ENCODE measurements at places on chromosomes 6 and 20.

- H3K36me3 ChIP-seq: no peaks in the 10 kb centered on the region
- H3K4me1 ChIP-seq: no peaks in the 10 kb centered on the region
- H3K27ac ChIP-seq: no peak overlapping the region
- H3K4me3 ChIP-seq: no peak overlapping the region
These were observed 357.2 kb downstream of the PLCB1 start for GRCh38 chr20:8489094-8489883.

GRCh38 chr6:14838133-14838583 is 407.7 kb upstream of the JARID2 start:
- H3K4me3 ChIP-seq: no peak overlapping the region
- H3K27ac ChIP-seq: no peak overlapping the region
- no peaks in the 10 kb centered on the region for H3K36me3 ChIP-seq
- peaks cover 3% of the 10 kb centered on the region for H3K27me3 ChIP-seq
- peaks cover 3% of the 10 kb centered on the region for H3K4me1 ChIP-seq

- H3K36me3 ChIP-seq: no peaks in the 10 kb centered on the region
- DNase-seq: no peak
- no peaks in the 10 kb centered on the region for H3K4me1 ChIP-seq
- H3K27ac ChIP-seq: no peak overlapping the region
- no peak overlapping the region for H3K4me3 ChIP-seq
- no peaks in the 10 kb centered on the region for H3K27me3 ChIP-seq
These were observed 10.4 kb upstream of the PLG start for GRCh38 chr6:160691617-160692016.

- peak overlapping the region; percentile 12 for H3K4me3 ChIP-seq
- H3K27ac ChIP-seq: peak overlapping the region; percentile 88
- peak; percentile 78 for DNase-seq
- no peaks in the 10 kb centered on the region for H3K36me3 ChIP-seq
- peaks cover 38% of the 10 kb centered on the region for H3K4me1 ChIP-seq
These were observed 469.7 kb downstream of the CDKAL1 start for GRCh38 chr6:21003780-21004541.

- no peak for DNase-seq
- no peaks in the 10 kb centered on the region for H3K27me3 ChIP-seq
- peak overlapping the region; percentile 63 for H3K4me3 ChIP-seq
- H3K4me1 ChIP-seq: no peaks in the 10 kb centered on the region
These were observed 218.2 kb downstream of the OR2B2 start for GRCh38 chr6:27693766-27694546.

DNA sequence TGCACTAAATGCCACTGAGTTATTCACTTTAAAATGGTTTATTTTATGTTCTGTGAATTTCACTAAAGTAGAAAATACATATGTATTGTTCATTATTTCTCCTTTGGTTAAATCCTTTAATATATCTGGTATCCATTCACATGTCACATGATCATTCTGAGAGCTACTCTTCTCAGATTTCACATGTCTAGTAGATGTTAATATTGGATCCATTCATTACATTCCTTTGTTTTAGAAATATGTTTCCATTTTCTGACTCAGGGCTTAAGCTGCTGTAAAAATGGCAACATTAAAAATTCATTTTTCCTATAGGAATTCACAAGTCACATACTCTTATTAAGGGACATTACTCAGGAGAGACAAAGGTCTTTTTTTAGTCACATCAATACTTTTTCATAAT is 205.4 kb downstream of the ZFAND3 start:
- no peaks in the 10 kb centered on the region for H3K27me3 ChIP-seq
- H3K27ac ChIP-seq: no peak overlapping the region
- DNase-seq: no peak
- no peak overlapping the region for H3K4me3 ChIP-seq

- H3K4me3 ChIP-seq: no peak overlapping the region
- no peak overlapping the region for H3K27ac ChIP-seq
- DNase-seq: no peak
These were observed 20.8 kb downstream of the MCM8 start for GRCh38 chr20:5971203-5971602.

DNA sequence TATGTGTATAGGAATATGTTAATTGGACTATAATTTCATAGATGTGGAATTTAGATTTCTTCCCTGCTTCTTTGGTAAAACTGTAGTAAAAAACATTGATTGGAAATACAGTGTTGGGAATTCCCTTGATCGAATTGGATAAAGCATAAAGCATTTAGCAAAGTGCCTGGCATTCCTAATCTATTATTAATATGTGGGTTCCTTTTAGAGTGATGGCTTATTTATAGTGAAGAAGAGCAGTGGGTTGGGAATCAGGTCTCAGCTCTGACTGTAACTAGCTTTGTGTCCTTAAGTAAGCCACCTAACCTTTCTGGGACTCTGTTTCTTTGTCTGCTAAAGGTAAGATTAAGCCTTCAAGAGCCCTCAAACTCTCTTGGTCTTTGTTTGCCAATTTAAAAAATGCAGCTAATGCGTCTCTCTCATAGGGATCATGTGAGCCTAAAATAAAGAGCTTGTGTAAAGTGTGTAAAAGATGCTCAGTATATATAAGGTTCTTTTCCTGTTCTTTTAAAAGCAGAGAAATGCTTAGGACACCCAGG is 53.3 kb downstream of the KCNS1 start:
- no peak overlapping the region for H3K4me3 ChIP-seq
- DNase-seq: no peak
- no peaks in the 10 kb centered on the region for H3K36me3 ChIP-seq
- no peaks in the 10 kb centered on the region for H3K27me3 ChIP-seq

GRCh38 chr20:37526238-37526838 is 1.3 kb downstream of the BLCAP start:
- DNase-seq: peak; percentile 27
- no peaks in the 10 kb centered on the region for H3K27me3 ChIP-seq
- no peaks in the 10 kb centered on the region for H3K36me3 ChIP-seq
- peak overlapping the region; percentile 44 for H3K27ac ChIP-seq
- H3K4me3 ChIP-seq: peak overlapping the region; percentile 96

DNA sequence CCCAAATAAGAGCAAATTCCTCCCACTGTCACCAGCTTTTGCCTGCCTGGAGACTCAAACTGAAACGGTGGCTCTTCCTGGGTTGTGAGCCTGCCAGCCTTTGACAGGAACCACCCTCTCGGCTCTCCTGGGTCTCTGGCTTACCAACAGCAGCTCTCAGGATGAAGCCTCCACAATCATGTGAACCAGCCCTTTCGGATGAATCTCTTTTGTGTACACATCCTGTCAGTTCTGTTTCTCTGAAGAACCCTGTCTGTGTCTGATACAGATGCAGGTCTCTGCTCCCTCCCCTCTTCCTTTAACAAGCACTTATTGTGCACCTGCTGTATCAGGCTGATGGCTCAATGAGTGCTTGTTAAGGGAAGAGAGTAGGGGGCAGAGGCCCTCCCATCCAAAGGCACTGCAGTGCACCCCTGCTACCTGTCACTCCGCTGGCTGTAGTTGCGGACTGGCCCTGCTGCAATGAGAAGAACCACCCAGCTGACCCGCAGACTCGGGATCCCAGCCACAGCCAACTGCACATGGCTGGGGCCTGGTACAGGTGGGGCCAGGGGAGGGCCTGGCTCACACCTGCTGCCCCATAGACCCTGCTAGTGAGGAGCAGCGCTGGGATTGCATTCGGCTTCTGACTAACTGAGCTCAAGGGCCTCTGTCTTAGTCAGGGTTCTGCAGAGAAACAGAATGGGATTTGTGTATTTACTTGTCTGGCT is 120.1 kb upstream of the PMEPA1 start:
- H3K27ac ChIP-seq: no peak overlapping the region
- no peak for DNase-seq
- H3K36me3 ChIP-seq: no peaks in the 10 kb centered on the region
- no peak overlapping the region for H3K4me3 ChIP-seq

DNA sequence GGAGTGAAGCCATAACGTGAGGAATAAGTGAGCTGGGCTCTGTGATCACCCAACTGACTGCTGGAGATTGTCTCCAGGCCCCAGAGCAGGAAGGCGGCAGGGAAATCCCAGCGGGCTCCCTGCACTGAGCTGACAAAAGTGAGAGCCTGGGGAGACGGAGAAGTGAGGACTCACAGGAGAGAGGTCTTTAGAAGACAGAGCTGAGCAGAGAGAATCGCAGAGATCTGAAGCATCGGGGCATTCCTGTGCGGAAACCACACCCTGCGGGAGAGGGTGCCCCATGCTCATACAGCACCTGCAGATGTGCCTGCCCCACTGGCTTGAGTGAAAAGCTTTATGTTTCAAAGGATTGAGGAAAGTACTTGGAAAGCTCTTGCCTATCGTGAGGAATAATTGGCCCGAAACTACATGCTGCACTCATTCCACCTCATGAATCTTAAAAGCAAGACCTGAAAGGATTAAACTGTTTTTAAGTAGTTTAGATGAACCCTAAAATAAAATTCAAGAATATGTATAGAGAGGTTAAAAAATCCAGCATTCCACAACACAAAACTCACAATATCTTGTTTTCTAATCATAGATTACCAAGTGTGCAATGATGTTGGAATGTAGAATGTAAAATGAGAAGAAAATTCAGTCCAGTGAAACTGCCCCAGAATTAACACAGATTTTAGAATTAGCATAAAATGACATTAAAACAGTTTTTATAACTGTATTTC is 17.7 kb upstream of the THBS2 start:
- H3K27ac ChIP-seq: no peak overlapping the region
- H3K4me1 ChIP-seq: peaks cover 14% of the 10 kb centered on the region
- H3K36me3 ChIP-seq: no peaks in the 10 kb centered on the region

DNA sequence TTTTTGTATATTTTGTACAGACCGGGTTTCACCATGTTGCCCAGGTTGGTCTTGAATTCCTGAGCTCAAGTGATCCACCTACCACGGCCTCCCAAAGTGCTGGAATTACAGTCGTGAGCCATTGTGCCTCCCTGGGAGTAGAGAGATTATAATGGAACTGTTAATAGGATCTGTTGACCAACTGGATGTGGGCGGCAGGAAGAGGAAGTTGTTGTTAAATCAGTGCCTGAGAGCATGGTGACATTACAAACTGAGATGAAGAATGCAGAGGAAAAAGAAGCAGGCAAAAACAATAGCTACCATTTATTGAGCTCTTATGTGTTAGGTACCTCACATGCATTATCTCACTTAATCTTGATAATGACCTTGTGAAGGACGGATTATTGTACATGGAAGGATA is 9.2 kb upstream of the L3MBTL3 start:
- H3K36me3 ChIP-seq: no peaks in the 10 kb centered on the region
- no peak overlapping the region for H3K4me3 ChIP-seq
- no peaks in the 10 kb centered on the region for H3K27me3 ChIP-seq
- no peak for DNase-seq
- H3K4me1 ChIP-seq: no peaks in the 10 kb centered on the region

GRCh38 chr20:50217207-50217949 is 26.7 kb downstream of the CEBPB start:
- peaks cover 6% of the 10 kb centered on the region for H3K4me1 ChIP-seq
- DNase-seq: no peak
- peaks cover 3% of the 10 kb centered on the region for H3K27me3 ChIP-seq

GRCh38 chr6:163577404-163577803 is 162.9 kb downstream of the QKI start:
- DNase-seq: no peak
- peaks cover 8% of the 10 kb centered on the region for H3K4me1 ChIP-seq
- peaks cover 6% of the 10 kb centered on the region for H3K36me3 ChIP-seq
- no peak overlapping the region for H3K27ac ChIP-seq

- H3K4me3 ChIP-seq: peak overlapping the region; percentile 84
- no peak for DNase-seq
- no peaks in the 10 kb centered on the region for H3K27me3 ChIP-seq
- H3K4me1 ChIP-seq: peaks cover 10% of the 10 kb centered on the region
These were observed 684 bp downstream of the PAQR8 start for GRCh38 chr6:52362443-52363227.

DNA sequence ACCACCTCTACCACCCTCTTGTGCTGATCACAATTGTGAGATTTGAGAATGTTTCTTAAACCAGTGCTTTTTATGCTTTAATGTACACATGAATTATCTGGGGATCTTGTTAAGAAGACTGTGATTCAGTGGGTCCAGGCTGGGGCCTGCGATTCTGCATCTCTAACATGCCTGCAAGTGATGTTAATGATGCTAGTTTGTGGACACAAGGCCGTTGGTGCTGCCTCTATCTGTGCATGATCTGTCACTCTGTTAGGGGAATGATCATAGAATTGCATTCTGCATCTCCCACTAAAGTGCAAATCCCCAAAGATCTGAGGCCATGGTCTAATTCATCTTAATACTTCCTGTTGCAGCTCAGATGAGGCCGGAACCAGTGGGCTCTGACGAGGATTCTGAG is 746.5 kb downstream of the PTPRT start:
- no peak overlapping the region for H3K4me3 ChIP-seq
- H3K27me3 ChIP-seq: no peaks in the 10 kb centered on the region
- no peaks in the 10 kb centered on the region for H3K36me3 ChIP-seq
- no peaks in the 10 kb centered on the region for H3K4me1 ChIP-seq
- DNase-seq: no peak
- no peak overlapping the region for H3K27ac ChIP-seq

DNA sequence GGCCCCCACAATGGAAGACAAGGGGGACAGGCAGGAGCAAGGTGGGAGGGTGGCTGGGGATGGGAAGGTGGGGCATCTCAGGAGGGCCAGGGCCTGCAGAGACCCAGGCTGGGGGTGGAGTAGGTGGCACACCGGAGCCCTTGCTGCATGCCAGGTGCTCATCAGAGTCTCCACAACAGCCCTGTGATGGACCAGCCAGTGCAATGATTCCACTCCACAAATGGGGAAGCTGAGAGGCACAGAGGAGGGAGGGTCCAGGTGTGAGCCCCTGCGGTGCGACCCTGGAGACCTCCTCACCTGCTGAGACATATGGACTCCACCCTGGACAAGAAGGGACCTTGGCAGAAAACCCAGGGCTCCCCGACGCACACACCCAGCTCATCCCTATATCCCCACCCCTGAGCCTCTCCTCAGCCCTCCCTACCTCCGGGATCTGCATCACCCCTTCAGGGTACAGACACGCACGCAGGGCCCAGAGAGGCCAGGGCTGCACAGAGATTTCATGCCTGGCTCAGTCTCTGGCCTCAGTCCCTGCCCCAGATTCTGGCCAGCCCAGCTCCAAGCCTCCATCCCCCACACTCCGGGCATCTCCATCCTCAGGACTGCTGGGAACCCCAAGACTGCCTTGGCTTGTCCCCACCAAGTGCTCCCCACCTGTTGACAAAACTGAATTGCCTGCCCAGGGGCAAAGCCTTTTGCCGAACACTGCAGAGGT is 7.1 kb upstream of the GRM4 start:
- no peak for DNase-seq
- no peak overlapping the region for H3K27ac ChIP-seq
- H3K27me3 ChIP-seq: peaks cover 47% of the 10 kb centered on the region
- no peaks in the 10 kb centered on the region for H3K36me3 ChIP-seq
- H3K4me1 ChIP-seq: peaks cover 6% of the 10 kb centered on the region
- H3K4me3 ChIP-seq: no peak overlapping the region

- H3K36me3 ChIP-seq: no peaks in the 10 kb centered on the region
- no peaks in the 10 kb centered on the region for H3K4me1 ChIP-seq
- no peaks in the 10 kb centered on the region for H3K27me3 ChIP-seq
- no peak overlapping the region for H3K27ac ChIP-seq
- peak; percentile 15 for DNase-seq
These were observed 85.2 kb upstream of the PHACTR3 start for GRCh38 chr20:59518881-59519706.

- H3K27me3 ChIP-seq: no peaks in the 10 kb centered on the region
- no peak overlapping the region for H3K4me3 ChIP-seq
- peak overlapping the region; percentile 57 for H3K27ac ChIP-seq
- peaks cover 8% of the 10 kb centered on the region for H3K4me1 ChIP-seq
- DNase-seq: peak; percentile 38
These were observed 37.8 kb upstream of the THEMIS start for GRCh38 chr6:127938701-127939100.

- DNase-seq: no peak
- H3K27ac ChIP-seq: no peak overlapping the region
- H3K27me3 ChIP-seq: no peaks in the 10 kb centered on the region
- no peak overlapping the region for H3K4me3 ChIP-seq
- H3K36me3 ChIP-seq: no peaks in the 10 kb centered on the region
These were observed 156.2 kb upstream of the THBS2 start for GRCh38 chr6:169409742-169410312.

All from astrocyte (in vitro differentiated cells and primary cell).